ENCODE measurements at places on chromosomes 12 and 14.
A peak's percentile ranks its signal among the peaks of the same experiment; 100 is the strongest.

DNA sequence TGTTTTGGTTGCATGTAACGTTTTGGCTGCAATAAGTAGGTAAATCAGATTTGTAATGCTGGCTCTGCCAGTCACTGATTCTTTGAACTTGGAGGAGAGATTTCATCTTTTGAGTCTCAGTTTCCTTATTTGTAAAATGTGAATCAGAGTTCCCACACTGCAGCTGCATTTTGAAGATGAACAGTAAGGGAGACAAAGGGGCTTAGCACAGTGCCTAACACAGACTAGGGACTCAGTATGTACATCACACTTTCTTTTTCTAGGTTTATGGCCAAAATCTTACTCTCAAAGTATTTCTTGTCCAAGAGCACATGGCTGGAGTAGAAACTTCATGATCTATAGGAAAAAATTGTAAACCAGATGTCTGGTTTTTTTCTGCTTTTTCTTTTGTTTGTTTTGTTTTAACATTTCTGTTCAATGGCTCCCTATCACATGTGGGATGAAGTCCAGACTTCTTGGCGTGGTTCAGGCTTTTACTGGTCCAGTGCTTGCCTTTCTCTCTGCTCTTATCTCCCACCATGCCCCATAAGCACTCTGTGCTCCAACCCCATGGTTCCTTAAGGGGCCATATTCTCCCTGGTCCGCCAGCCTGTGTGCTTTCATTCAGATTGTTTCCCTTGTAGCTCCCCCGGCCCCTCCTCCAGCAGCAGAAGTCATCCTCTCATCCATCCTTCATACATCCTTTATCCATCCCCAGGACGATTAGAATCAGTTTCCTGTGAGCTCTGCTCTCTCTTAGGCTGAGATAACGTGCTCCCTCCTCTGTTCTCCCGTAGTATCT, 58.0 kb downstream of the SYNE2 start:
- peak; percentile 32 for DNase-seq

- DNase-seq: no peak
Measured at GRCh38 chr12:47927346-47927745, 22.6 kb upstream of the VDR start.

- no peak for DNase-seq
Measured at GRCh38 chr14:93375673-93376156, 28.7 kb downstream of the COX8C start.

GRCh38 chr14:77593501-77593961, 22.9 kb downstream of the SPTLC2 start:
- no peak for DNase-seq

- no peak for DNase-seq
Measured at GRCh38 chr14:100727873-100728240, 1.2 kb downstream of the DLK1 start.

GRCh38 chr12:121465921-121466793, 66.2 kb downstream of the RNF34 start:
- peak; percentile 75 for DNase-seq

- no peak for DNase-seq
Measured at GRCh38 chr14:91163316-91163715, 49.4 kb downstream of the DGLUCY start.

GRCh38 chr14:24429395-24430142, at the start of the genes CBLN3 and KHNYN:
Gene CBLN3, minus strand, starts transcription at chr14:24429668. Its CDS starts 614 bp downstream, at chr14:24429054.
Gene KHNYN, plus strand, starts transcription at chr14:24429954. Its CDS starts 777 bp downstream, at chr14:24430731.
- peak; percentile 96 for DNase-seq

GRCh38 chr12:93968536-93969285, 179.7 kb upstream of the PLXNC1 start:
- DNase-seq: no peak

Measured in SK-N-SH (cell line).